Activated T-helper 2 cell treated with anti-CD3 and anti-CD28 coated beads, Interferon-gamma antibody, Interleukin-2, Interleukin-4, amounts not matched to agents 10 μg/mL and 5 μg/mL and 100 μg/mL, durations not matched to agents 14 hours and 24 hours and 36 hours (primary cell): ENCODE measurements at places on chromosomes 7 and 10. TPM values are rescaled to one million over a fixed set of nuclear protein-coding genes. Genes with fewer than 3 reads are reported as not detected.

DNA sequence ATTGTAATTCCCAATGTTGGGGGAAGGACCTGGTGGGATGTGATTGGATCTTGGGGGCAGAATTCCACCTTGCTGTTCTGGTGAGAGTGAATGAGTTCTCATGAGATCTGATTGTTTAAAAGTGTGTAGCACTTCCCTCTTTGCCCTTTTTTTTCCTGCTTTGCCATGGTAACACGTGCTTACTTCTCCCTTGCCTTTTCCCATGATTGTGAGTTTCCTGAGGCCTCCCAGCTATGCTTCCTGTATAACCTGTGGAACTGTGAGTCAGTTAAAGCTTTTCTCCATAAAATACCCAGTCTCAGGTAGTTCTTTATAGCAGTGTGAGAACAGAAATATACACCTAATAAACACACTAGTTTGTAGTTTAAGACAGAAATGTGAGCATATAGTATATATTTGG, 166.8 kb upstream of the MAGI2 start:
- no peak overlapping the region for H3K4me3 ChIP-seq
- no peaks in the 10 kb centered on the region for H3K4me1 ChIP-seq
- no peak for DNase-seq
- H3K27me3 ChIP-seq = no peaks in the 10 kb centered on the region
- no peaks in the 10 kb centered on the region for H3K36me3 ChIP-seq

DNA sequence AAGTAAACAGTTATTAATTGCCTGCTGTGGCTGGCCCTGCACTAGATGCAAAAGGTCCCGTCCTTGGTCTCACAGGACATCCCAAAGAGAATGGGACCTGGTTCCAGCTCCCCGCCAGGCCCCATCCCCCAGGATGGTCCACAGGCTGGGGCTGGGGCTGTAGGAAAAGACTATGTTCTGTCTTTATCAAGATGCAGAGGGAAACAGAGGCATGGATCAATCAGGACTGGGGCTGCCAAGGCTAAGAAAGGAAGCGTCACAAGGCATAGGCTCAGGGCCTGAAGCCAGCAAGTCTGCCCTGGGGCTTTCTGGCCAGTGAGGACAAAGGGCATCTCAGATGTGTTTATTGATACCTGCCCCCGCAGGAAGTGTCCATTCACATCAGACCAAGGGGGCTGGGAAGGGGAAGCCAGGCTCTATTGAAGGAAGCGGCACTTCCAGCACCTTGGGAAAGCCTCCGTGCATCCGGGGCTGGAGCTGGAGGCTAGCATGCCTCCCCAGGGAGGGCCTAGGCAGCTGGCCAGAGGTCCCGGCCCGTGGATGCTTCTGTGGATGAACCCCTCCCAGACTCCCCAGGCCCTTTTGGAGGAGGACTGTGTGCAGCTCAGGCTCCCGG, 5.8 kb downstream of the VSIR start:
- peaks cover 75% of the 10 kb centered on the region for H3K36me3 ChIP-seq
- peak overlapping the region; percentile 97 for H3K27ac ChIP-seq
- DNase-seq = no peak
- H3K4me1 ChIP-seq = peaks cover 60% of the 10 kb centered on the region
- H3K4me3 ChIP-seq = peak overlapping the region; percentile 42

DNA sequence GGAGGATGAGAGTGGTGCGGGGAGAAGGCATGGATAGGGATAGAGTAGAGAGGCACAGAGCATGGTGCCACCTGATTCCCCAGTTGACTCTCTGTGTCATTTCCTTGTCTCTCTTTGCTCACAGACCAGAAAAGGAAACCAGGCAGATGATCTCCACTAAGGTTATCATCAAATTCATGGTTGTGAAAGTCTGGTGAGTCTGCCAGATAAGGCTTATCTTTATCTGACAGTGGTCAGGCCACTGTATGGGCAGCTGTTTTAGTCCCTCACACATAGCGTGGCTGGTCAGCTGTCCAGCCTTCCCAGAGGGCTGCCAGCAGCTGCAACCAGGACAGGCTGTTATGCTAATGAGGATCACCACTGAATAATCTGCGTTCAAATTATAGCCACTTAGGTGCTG, 99.0 kb downstream of the ADRA2A start:
- no peak for DNase-seq
- no peaks in the 10 kb centered on the region for H3K4me1 ChIP-seq
- H3K27me3 ChIP-seq = peaks cover 4% of the 10 kb centered on the region
- no peak overlapping the region for H3K4me3 ChIP-seq
- H3K27ac ChIP-seq = no peak overlapping the region
- no peaks in the 10 kb centered on the region for H3K36me3 ChIP-seq

GSTO1 gene
- 168 and 174 TPM in 2 replicates for total RNA-seq

- H3K27me3 ChIP-seq = peaks cover 12% of the 10 kb centered on the region
- no peak overlapping the region for H3K27ac ChIP-seq
- H3K4me1 ChIP-seq = peaks cover 4% of the 10 kb centered on the region
- H3K4me3 ChIP-seq = no peak overlapping the region
- no peaks in the 10 kb centered on the region for H3K36me3 ChIP-seq
- peak; percentile 2 for DNase-seq
Observed at GRCh38 chr7:64881461-64882287, 21.4 kb upstream of the ZNF273 start.

COPG2 gene
- total RNA-seq = 26.7 and 27.4 TPM in 2 replicates

SEC23IP gene
- total RNA-seq = 85.9 and 87.4 TPM in 2 replicates

DNA sequence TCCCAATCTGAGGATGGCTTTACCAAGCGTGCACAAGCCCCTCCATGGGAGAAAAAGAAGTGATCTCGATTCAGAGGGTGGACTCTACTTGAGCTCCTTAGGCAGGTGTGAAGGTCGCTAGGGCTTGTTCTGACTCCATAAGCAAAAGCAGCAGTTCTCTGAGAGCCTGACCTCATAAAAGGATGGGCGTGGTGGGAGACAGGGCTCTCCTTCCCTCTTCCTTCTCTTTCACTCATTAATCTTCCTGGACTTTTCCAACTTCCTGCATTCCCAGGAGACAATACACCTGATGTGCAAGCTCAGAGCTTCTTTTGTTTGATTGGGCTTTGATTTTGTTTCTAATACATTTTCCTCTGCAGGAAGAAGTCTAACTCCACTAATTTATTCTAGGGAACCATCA, 22.3 kb upstream of the TMEM72 start:
- H3K4me3 ChIP-seq = no peak overlapping the region
- no peaks in the 10 kb centered on the region for H3K4me1 ChIP-seq
- no peak for DNase-seq
- H3K27ac ChIP-seq = no peak overlapping the region
- no peaks in the 10 kb centered on the region for H3K27me3 ChIP-seq

GRCh38 chr7:3318874-3319273, 17.8 kb downstream of the SDK1 start:
- H3K27ac ChIP-seq = no peak overlapping the region
- peaks cover 14% of the 10 kb centered on the region for H3K27me3 ChIP-seq
- no peak for DNase-seq

- no peaks in the 10 kb centered on the region for H3K27me3 ChIP-seq
- no peak for DNase-seq
- H3K4me3 ChIP-seq = no peak overlapping the region
- no peaks in the 10 kb centered on the region for H3K36me3 ChIP-seq
Observed at GRCh38 chr7:82726038-82726800, 282.6 kb upstream of the CACNA2D1 start.

- no peaks in the 10 kb centered on the region for H3K36me3 ChIP-seq
- H3K27me3 ChIP-seq = no peaks in the 10 kb centered on the region
- no peak for DNase-seq
- H3K4me3 ChIP-seq = no peak overlapping the region
- H3K27ac ChIP-seq = no peak overlapping the region
Observed at GRCh38 chr7:103711413-103711812, 265.4 kb upstream of the SLC26A5 start.

CHST15 gene
- 0.07 TPM in 1 of 2 replicates, not detected in the other for total RNA-seq

GRCh38 chr7:96407427-96407826, 85.5 kb upstream of the SLC25A13 start:
- no peak overlapping the region for H3K4me3 ChIP-seq
- no peak overlapping the region for H3K27ac ChIP-seq
- H3K36me3 ChIP-seq = no peaks in the 10 kb centered on the region
- no peaks in the 10 kb centered on the region for H3K4me1 ChIP-seq
- peaks cover 12% of the 10 kb centered on the region for H3K27me3 ChIP-seq

GRCh38 chr7:116526897-116527296, 2.1 kb downstream of the CAV1 start:
- peaks cover 69% of the 10 kb centered on the region for H3K27me3 ChIP-seq
- DNase-seq = no peak
- H3K27ac ChIP-seq = no peak overlapping the region
- peaks cover 23% of the 10 kb centered on the region for H3K4me1 ChIP-seq
- peak overlapping the region; percentile 72 for H3K4me3 ChIP-seq

GRCh38 chr10:10897400-10897799, 120.3 kb upstream of the CELF2 start:
- peaks cover 12% of the 10 kb centered on the region for H3K27me3 ChIP-seq
- H3K4me3 ChIP-seq = no peak overlapping the region
- H3K4me1 ChIP-seq = no peaks in the 10 kb centered on the region
- no peak overlapping the region for H3K27ac ChIP-seq

DNA sequence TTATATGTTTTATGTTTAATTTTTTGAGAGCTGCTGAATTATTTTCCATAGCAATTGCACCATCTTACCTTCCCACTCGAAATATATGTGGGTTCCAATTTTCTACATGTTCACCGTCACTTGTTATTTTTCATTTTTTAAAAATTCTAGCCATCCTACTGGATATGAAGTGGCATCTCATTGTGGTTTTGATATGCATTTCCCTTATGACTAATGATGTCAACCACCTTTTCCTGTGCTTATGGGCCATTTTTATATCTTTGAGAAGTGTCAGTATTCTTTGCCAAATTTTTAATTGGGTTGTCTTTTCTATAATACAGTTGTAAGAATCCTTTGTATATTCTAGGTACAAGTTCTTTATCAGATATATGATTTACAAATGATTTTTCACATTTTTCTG, 27.8 kb downstream of the NHLRC2 start:
- H3K4me1 ChIP-seq = peaks cover 15% of the 10 kb centered on the region
- no peak overlapping the region for H3K4me3 ChIP-seq
- H3K27me3 ChIP-seq = no peaks in the 10 kb centered on the region

GRCh38 chr10:6925146-6925545, 345.1 kb upstream of the PRKCQ start:
- H3K27me3 ChIP-seq = peaks cover 1% of the 10 kb centered on the region
- no peak for DNase-seq
- no peaks in the 10 kb centered on the region for H3K36me3 ChIP-seq

DNA sequence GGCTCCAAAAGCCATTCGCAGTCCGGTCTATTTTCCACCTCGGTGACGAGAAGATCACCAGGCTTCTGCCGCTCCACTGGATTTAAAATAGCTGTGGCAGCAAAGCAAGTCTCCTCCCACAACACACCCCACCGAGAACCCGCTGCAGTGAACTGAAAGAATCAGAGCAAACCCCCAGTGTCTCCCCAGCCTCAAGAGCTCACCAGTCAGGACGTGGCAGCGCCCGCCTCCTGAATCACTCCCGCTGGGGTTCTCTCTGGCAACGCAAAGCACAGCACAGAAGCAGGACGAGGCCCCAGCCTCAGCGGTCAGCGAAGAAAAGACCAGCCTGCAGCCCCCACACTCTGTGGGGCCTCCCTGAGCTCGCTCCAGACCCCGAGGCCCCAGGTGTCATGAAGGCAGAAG, 126.1 kb upstream of the PPP2R2D start:
- H3K27me3 ChIP-seq = no peaks in the 10 kb centered on the region
- DNase-seq = no peak
- H3K36me3 ChIP-seq = no peaks in the 10 kb centered on the region
- no peak overlapping the region for H3K4me3 ChIP-seq
- H3K27ac ChIP-seq = no peak overlapping the region

DNA sequence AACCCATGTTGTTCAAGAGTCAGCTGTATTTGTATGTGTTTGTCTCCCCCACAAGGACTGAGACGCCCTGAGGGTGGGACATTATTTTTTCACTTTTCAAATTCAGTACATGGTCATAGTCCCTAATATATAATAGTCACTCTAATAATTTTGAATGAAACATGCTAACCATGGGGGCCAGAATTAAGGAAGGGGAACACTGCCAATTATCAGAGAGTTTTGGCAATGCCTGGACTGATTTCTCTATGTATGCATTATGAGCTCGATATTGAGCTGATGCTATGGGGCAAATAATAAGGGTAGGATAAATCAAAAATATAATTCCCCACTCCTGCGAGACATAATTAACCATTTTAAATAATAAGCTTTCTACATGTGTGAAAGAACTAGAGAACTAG, 87.4 kb downstream of the CPED1 start:
- H3K27ac ChIP-seq = no peak overlapping the region
- DNase-seq = no peak
- H3K4me3 ChIP-seq = no peak overlapping the region

VKORC1L1 gene
- 25.9 and 27.4 TPM in 2 replicates for total RNA-seq

- peaks cover 69% of the 10 kb centered on the region for H3K4me1 ChIP-seq
- peaks cover 2% of the 10 kb centered on the region for H3K36me3 ChIP-seq
- H3K27me3 ChIP-seq = no peaks in the 10 kb centered on the region
- H3K27ac ChIP-seq = no peak overlapping the region
- no peak overlapping the region for H3K4me3 ChIP-seq
Observed at GRCh38 chr7:116229366-116229765, 19.0 kb downstream of the TES start.
